AG04450 (cell line): ENCODE measurements at places on chromosomes 2 and 18. TPM values are rescaled to one million over a fixed set of nuclear protein-coding genes. Genes with fewer than 3 reads are reported as not detected.

DNA sequence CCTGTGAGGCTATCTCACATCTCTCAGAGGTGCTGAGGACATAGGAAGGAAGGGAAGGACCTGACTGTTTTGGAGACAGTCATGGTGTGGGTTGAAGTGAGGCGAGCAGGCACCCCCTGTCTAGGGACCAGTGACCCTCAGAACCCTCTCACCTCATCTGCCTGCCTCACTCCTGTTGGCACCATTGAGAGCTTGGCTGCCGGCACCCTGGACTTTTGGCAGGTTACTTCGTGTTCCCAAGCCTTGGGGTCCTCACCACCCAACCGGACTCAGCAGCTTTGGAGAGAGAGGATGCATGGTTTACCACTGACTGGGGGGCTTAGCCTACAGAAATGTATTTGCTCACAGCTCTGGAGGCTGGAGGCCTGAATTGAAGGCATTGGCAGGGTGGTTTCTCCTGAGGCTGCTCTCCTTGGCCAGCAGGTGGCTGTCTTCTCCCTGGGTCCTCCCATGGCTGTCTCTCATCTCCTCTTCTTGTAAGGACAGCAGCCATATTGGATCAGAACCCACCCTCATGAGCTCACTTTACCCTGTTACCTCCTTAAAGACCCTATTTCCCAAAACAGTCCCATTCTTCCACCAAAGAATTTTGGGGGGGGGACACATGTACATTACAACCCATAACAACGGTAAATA, 142.0 kb downstream of the TSN start:
- peak; percentile 3 for DNase-seq

- no peak for DNase-seq
These were observed 1120.8 kb upstream of the TMEFF2 start for GRCh38 chr2:193315428-193316091.

DNA sequence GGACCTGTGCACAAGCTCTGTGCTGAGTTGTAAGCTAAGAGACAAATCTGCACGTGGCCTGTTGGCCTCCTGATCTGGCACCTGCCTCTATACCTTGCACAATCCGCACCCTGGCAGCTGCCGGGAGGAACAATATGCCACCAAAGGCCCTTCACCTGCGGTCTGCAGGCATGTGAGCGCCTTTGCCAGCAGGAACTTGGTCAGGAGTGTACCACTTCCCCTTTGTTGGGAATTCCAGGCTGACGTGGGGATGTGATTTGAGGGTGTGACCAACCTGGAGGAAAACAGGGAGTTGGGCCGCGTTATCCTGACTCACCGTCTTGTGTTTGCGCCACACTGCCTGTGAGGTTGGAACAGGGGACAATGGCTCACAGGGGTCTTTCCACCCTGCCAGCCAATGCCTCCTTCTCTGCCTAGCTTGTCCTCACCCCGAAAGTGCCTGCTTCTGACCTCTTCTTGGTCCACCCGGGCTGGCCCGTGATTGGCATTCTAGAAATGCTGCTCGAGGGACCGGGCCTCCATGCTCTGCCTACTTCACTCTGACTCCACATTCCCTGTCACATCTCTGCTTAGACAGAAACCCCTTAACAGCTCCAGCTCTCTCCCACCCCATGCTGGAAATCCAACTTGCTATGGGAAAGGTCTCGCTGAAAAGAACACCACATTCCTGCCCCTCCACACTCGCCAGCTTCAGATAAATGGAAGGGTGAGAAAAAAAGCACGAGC, 67.1 kb upstream of the MAP4K4 start:
- DNase-seq = no peak

Gene CKAP2L
- 2.9 and 4.4 TPM in 2 replicates for polyA plus RNA-seq

Gene DSC3
- polyA plus RNA-seq = 0.02 TPM in 2 replicates

Gene ZNF892
- polyA plus RNA-seq = 1.6 TPM in 2 replicates

DNA sequence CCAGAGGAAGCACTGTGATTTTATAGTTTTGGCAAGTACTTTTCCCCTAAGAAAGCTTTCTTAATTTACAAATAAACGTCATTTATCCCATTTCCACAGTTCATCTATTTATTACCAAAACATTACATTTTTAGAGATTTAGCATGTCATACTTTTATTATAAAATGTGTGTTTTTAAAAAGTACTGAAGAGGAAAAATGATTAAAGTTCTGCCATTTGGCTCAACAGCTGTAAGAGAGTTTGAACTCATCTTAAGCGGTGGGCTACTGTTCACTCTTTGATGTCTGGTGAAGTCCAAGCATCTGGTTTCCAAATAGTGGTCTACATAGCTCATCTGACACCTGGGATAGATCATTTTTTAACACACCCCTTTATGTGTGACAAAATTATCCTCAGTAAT, 51.3 kb upstream of the TANC1 start:
- no peak for DNase-seq

DNA sequence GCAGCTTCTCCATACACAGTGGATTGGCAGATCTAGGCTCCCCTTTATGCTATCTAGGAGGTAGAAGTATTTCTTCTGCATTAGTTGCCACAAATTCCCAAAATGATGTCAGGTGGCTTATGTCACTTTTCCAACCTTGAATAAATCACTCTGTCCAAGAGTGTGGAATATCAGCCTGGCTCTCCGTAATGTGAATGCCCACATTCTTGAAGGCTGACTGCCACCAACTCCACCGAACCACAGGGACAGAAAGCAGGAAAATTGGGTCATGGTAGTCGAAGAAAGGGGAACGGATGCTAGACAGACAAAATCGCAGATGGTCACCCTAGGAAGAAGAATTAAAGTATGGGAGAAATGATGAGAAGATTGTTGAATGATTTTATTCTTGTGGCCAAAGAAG, 624.9 kb upstream of the CDH2 start:
- DNase-seq = no peak

Gene SCN7A
- 7.0 and 9.8 TPM in 2 replicates for polyA plus RNA-seq

Gene ZNF396
- 0.78 and 1.1 TPM in 2 replicates for polyA plus RNA-seq

Gene ALPP
- not detected in 2 replicates for polyA plus RNA-seq

Gene PTGR3
- 30.9 TPM in 2 replicates for polyA plus RNA-seq

GRCh38 chr2:226712941-226713340, 86.7 kb downstream of the IRS1 start:
- DNase-seq = no peak

- DNase-seq = no peak
These were observed 6.2 kb downstream of the CPS1 start for GRCh38 chr2:210562502-210563080.

DNA sequence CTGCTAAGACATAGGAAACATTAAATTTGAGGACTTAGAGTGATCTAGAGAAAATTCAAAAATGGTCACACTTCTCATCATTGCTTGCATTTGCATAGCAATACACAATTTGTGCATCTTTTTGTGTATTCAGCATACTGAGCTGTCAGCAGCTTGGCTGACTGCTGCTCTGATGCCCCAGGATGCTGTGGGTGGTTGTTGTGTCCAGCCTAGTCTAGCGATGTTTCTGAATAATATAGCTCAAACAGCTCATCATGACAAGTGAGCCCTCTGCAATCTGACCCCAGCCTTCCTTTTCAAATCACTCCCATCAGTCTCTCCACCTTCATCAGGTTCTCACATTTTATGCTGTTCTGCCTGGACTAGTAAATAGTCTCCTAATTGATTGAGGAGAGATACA, 483.7 kb upstream of the SPHKAP start:
- DNase-seq = no peak

GRCh38 chr2:173806761-173807160, 158.4 kb downstream of the SP3 start:
- DNase-seq = no peak

DNA sequence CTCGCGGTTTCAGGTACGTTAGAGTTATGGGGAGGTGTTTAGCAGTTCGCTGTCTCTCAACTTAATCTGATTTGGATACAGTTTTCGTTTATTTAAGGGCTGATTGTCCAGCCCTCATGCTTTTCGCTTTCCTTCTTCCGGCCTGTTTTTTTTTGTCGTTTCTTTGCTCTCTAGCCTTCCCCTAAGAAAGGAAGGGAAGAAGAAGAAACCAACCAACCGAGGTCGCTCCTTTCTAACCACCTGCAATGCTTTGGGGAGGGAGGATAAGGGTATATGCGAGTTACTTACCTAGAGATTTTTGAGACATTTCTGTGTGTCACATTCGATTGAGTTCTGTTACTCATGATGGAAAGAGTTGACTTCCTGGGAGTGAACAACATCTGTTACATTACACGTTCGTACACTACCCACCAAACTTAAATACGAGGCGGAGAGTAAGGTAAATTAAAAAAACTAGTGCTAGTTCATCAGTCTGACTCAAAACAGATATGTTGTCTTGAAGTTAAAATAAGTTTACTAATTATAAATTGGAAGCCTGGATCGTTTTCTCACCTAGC, 918 bp downstream of the EIF5B start:
- DNase-seq = no peak

- DNase-seq = no peak
These were observed 1040.3 kb downstream of the SOCS6 start for GRCh38 chr18:71329114-71329513.

GRCh38 chr2:207132019-207132418, 33.7 kb downstream of the KLF7 start:
- no peak for DNase-seq

GRCh38 chr2:189791338-189792042, 7.2 kb downstream of the PMS1 start:
- DNase-seq = no peak

DNA sequence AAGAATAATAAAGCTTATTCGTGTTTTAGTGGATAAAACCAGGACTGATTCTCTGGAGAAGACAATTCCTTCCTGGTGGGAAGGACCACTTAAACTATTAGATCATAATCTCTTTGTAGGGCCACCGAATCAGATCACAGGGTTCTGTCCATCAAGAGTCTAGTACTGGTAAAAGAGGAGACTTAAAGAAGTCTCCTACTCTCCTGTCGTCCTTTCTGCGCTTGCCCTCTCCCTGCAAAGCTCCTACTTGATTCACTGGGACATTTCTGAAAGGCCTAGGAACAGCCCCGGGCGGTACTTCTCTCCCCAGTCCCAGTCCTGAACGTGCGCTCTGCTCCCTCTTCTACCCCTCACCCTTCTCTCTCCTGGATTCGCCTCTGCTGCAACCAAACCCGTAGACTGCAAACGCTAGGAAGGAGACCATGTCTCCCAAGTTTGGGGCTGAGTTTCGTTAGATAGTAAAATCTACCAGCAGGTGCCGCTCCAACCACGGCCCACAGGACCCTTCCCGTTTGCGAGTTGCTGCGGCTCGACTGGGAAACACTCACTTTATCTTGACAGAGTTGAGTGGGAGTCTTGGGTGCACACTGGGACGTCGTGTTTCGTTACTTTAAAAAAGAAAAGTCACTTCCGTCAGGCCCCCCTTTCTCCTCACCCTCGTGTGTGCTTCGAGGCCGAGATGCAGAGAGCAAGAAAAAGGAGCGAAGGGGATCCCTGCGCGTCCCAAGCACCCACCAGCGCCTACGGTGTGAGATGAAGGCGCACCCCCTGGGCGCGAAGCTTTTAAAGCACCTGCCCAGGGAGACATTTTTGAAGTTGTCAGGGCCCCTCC, 923 bp downstream of the FIGLA start:
- DNase-seq = no peak

- peak; percentile 65 for DNase-seq
These were observed 150.8 kb downstream of the PXDN start for GRCh38 chr2:1593371-1594122.

Gene STEAP3
- polyA plus RNA-seq = 34.3 and 42.7 TPM in 2 replicates

Gene OSR1
- 13.5 and 14.0 TPM in 2 replicates for polyA plus RNA-seq

GRCh38 chr18:77103991-77104531, 28.5 kb downstream of the MBP start:
- DNase-seq = no peak

DNA sequence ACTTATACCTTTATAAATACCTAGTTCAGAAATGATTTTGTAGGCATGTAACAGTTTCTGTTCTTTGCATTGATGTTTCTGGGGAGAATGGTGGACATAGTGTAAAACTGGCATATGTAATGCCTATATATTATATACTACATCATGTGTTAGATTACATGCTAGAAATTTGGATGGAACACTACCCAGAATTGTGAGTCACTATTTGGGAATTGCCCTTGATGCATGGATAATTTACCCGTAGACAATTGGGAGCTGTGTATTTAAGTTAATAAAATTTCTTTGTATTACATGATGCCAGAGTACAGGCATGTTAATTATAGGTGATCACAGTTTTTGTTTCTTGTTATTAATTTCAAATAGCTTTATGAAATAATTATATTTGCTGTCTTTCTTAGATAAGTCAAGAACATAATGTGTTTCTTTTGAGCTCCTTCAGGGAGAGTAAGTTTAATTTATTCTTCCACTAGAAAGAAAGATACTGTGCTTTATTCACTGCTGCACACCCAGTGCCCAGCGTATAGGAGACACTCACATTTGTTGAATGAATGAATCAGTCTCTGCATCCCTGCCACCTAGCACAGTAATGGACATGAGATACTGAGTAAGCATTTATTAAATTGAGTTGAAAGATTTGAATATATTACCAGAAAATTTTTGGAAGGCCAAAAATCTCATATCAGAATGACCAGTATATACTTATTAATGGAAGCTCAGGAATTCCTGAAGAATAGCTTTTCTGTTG, 16.9 kb downstream of the ACSL3 start:
- no peak for DNase-seq

Gene WNT10A
- polyA plus RNA-seq = not detected in 2 replicates

DNA sequence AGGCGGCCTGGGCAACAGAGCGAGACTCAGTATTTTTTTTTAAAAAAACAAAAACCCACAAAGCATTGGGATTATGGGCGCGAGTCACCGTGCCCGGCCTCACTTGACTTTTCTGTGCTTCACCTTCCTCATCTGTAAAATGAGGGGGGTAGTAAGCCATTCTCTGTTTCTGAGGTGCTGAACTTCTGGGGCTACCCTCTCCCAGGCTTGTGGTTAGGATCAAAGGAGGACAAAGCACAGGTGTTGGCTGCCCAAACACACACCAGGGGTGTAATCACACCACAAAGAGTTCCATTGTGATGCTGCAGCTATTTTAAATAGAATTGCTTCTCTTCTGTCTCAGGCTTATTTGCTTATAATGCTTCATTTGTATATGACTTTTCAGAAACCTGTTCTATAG, 35.8 kb upstream of the INHBB start:
- no peak for DNase-seq

Gene NEDD4L
- polyA plus RNA-seq = 13.5 and 15.0 TPM in 2 replicates

Gene SNX17
- polyA plus RNA-seq = 123 and 137 TPM in 2 replicates

DNA sequence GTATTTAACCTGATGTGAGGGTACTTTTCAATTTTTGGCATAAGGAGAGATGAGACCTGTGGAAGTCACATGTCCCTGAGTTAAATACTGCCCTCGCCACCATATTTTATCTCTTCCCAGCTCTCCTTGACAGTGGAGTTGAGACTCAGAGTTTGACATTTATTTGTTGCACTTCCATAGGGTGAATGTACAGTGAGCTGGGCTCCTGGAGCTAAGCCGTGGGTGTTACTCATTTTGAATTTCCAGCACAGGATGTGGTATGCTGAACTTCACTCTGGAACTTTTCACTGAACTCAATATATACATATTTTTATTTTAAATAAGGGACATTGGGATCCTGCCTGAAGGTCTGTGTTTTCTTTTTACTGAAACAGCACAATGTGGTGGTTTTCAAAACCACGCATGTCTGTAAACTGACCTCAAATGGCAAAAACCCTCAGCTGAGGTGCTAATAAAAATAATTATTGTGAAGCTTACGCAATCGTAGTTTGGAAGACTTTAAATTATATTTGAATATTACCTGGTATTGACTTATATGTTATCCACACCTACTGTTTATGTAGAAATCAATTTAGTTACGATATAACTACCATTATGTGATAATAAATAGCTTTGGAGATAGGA, 12.1 kb downstream of the RNF144A start:
- no peak for DNase-seq

GRCh38 chr2:177164131-177164530, 48.5 kb upstream of the HNRNPA3 start:
- no peak for DNase-seq

GRCh38 chr18:11957636-11958035, 23.7 kb upstream of the IMPA2 start:
- no peak for DNase-seq

Gene IDH1
- 111 and 148 TPM in 2 replicates for polyA plus RNA-seq

GRCh38 chr18:67525328-67526099, 9.0 kb upstream of the DSEL start:
- DNase-seq = peak; percentile 97
